ENCODE measurements at places on chromosomes 1 and 21. TPM values are rescaled to one million over a fixed set of nuclear protein-coding genes. Genes with fewer than 3 reads are reported as not detected.

The OR2L8 gene
- total RNA-seq, result not detected

The MMP23B gene
- total RNA-seq, result 0.78 TPM

The ADAMTSL4 gene
- total RNA-seq, result 5.8 TPM

The COL24A1 gene
- 0.09 TPM for total RNA-seq

The TACSTD2 gene
- not detected for total RNA-seq

The G0S2 gene
- 3.4 TPM for total RNA-seq

The MTR gene
- total RNA-seq, result 29.4 TPM

The OLFML3 gene
- total RNA-seq, result 0.45 TPM

The ADAMTS5 gene
- total RNA-seq, result not detected

DNA sequence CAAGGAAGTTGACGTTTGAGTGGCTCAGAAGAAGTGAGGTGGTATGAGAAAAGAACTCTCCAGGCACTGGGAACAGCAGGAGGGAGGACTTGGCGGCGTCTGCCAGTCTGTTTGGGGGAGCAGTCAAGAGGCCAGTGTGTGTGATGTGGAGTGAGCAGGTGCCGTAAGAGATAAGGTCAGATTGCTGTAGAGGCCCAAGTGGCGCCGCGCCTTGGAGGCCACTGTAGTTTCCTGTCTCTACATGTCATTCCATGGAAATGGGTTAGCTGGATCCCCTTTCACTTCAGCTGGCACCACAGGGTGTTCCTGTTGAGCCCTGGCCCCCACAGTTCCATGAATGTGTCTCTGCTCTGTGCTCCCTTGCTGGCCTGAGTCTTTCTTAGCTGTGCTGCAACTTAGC lies 35.5 kb upstream of the PTPRF start:
- no peak for DNase-seq

GRCh38 chr1:155207806-155208540 lies at the start of gene THBS3:
Gene THBS3 (minus strand): TSS chr1:155207897. CDS start chr1:155207876, 21 bp downstream.
- no peak for DNase-seq

DNA sequence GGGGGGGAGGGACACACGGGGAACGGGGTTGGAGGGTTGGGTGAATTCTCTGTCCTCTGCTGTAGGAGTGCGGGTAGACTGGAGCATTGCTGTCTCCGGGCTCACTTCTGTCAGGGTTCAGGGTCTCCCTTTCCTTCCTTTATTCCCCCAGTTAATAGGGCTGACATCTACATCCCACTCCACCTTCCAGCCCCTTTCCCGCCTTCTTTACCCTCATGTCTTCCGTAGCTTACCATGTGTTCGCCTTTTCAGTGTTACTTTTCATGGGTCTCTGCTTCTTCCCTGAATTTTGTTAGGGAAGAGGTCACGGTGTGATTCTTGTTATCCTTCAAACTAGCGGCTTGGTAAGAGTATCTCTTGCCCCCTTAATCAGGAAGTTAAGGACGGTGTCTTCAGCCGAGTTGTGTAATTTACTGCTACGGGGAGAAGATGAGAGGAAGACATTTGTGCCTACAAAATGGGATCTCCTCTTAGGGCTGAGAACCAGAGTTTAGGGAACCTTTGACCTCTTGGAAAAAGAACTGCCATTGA lies 917 bp downstream of the RAP1A start:
- no peak for DNase-seq

DNA sequence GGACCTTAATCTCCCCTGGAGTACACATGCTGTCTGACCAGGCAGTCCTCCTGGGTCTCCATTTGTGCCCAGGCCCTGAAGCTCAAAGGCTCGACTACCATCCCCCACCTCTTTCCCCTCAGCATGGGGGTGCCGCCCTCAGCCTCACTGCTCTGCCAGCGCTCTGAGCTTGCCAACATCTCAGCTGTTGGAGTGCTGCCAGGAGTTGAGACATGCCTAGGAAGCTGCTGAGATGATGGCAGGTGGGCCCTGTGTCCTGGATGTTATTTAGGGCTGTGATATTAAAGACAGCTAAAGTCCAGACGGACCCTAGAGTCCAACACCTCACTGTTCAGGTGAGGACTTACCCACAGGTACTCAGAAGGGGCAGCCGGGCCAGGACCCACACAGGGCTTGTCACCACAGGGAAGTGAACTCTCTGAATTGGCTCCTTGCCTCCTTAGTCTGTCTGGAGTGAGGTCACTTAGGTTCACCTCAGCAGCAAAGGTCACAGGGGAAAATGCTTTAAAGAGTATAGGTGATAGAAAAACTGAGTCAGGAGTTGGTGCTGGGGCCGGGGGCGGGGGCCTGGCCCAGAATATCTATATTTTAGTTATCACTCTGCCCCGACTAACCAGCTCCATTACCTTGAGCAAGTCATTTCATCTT lies 19.7 kb upstream of the KCNC4 start:
- DNase-seq, result no peak

- DNase-seq, result no peak
Observed at GRCh38 chr1:45739137-45739536, 11.3 kb downstream of the IPP start.

DNA sequence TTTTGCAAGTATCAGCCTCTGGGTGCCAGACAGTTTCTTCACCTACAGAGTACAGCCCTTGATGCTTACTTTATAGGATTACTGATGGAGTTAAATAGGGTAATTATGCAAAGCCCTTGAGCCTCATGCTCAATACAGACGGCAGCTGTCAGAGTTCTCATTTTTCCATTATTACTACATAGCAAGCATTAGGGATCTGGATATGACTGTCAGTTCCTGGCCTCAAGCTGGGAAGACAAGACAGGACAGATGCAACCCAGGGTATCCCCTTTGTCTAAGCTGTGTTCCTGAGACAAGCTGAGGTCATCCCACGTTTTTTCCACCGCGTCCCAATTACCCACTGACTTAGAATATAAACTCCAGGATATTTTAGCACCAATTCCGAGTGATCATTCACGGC lies 94.4 kb downstream of the SLC35F3 start:
- DNase-seq, result no peak

- no peak for DNase-seq
Observed at GRCh38 chr1:101260556-101261350, 23.9 kb downstream of the S1PR1 start.

GRCh38 chr1:14067711-14068110 lies 367.7 kb downstream of the PRDM2 start:
- DNase-seq, result no peak
